Body of pancreas (tissue), 4 donors: ENCODE measurements at places on chromosomes 12 and 14. TPM values are rescaled to one million over a fixed set of nuclear protein-coding genes. Genes with fewer than 3 reads are reported as not detected.

TAS2R8 gene
- not detected for total RNA-seq

CHGA gene
- 69.5 TPM for total RNA-seq

DNA sequence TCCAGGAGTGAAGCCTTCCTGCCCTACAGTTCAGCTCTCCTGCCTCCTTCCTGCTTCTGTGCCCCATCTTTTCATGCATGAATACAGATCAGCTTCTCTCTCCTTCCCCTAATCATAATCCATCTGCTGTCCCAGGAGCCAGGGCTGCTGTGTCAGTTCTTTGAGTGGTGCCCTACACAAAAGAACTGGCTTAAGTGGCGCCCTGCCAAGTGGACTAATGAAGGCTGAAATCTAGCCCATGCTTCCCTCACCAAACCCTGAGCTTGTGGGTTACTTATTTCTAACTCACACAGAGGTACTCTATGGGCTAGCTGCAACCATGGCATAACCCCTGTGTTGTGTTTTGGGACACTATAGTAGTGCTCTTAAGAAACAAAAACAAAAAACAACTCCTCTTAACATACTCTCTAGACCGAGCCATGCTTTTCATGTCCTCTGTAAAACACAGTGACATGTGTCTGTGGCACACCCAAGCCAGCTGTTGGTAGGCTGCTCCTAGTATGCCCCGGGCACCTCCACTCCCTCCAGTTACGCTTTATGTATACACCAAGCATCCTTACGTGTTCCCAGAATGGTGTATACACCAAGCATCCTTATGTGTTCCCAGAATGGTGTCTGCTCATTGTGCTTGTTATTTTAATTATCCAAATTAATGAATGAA, 19.3 kb upstream of the ETV6 start:
- peak; percentile 48 for DNase-seq

DNA sequence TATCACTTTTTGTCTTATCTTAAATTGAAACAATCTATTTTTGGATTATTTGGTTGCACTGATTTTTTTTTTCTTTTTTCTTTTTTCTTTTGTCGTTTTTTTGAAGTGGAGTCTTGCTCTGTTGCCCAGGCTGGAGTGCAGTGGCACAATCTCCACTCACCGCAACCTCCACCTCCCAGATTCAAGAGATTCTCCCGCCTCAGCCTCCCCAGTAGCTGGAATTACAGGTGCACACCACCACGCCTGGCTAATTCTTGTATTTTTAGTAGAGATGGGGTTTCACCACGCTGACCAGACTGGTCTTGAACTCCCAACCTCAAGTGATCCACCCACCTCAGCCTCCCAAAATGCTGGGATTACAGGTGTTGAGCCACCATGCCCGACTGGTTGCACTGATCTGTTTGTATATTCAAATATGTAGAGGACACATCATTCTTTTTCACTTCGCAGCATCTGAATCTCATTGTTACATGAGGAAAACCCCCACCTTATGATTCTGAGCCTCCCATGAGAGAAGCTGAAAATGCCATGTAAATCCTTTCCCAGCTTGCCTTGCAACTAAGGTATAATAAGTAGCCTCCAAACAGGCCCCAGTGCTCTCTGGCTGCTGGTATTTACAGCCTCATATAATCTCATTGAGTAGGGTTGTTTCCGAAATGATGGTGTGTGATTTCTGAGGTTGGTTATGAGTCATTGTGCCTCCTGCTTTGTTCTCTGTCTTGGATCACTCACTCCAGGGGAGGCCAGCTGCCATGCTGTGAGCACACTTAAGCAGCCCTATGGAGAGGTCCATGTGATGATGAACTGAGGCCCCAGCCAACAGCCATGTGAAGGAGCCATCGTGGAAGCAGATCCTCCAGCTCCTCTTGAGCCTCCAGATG, 5.2 kb upstream of the HSP90B1 start:
- DNase-seq = no peak

GRCh38 chr12:52033446-52034140, 17.6 kb upstream of the NR4A1 start:
- DNase-seq = no peak

DNA sequence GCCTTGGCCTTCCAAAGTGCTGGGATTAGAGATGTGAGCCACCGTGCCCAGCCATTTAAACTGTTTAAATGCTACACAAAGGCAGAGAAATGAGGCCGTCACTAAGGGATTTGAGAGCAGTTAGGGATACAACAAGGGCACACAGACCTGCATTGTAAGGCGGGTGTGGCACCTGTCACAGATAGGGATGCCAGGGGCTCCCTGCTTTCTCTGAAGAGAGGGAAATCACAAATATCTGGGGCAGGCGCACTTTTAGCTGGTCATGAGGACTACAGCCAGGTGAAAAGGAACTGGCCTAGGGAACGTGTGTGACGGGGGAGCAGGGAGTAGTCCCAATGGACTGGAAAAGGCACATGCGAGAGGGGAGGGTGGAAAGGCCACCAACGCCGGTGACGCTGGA, 9.7 kb downstream of the SSH1 start:
- DNase-seq = no peak

GRCh38 chr12:116336542-116337065, 59.1 kb upstream of the MED13L start:
- peak; percentile 38 for DNase-seq
